ENCODE measurements at places on chromosomes 7 and 10.

GRCh38 chr10:58824396-58824795 lies 311.7 kb downstream of the BICC1 start:
- no peak for DNase-seq

DNA sequence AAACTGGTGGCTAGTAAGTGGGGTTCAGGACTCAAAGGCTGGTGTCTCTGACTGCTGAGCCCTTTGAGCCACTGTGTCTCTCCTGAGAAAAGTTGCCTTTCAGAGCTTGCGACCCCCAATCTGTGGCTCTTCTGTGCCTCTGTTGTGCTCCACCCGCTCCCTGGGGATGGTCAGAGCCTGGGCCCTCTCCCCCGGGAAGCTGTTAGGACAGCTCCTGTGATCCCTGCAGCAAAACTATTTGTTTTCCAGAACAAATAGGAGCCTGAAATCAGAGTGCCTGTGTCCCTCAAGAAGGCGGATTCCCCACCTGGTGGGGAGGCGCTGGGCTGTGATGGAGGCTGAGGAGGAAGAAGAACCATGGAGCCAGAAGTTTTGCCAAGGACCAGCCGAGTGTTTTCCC lies 56.4 kb upstream of the MXI1 start:
- DNase-seq = no peak

DNA sequence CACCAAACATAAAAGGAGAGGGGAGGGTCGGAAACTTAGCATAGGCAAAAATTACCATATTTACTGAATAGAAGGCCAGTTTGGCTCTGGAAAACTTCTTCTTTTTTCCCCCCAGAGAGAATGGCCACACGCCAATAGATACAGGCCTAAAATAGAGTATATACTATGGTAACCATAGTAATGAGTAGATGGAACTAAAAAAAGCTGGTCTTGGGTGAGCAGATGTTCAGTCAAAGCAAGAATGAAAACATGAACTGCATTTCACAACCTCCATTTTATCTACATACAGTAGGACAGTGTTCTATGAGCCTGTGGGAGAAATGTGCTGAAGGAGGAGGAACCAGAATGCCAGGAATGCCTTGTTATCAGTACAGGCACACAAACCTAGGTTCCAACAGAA lies 141.7 kb upstream of the SEMA3A start:
- no peak for DNase-seq

- no peak for DNase-seq
Measured at GRCh38 chr10:14573666-14574261, 200.9 kb downstream of the FAM107B start.

DNA sequence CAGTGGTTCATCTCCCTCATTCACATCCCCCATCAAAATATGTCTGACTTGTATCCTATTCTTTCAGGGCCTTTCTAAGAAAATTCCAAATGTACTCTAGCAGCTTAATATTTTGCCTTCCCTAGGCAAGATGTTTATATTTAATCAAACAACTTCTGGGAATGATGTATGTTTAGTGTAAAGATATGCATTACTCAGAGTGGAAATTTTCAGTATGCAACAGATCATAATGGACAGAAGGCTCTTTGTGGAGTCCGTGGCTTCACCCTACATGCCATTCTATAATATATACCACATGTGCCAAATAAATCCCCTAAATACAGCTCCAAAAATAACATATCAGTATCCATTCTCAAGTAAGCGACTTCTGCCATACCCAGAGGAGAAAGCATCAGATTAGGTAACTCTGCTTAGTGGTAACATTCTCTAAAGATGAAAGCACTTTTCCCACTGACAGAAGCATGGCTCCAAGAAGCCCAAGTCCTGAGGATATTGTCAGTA lies 316.6 kb downstream of the KCNMA1 start:
- DNase-seq = no peak

DNA sequence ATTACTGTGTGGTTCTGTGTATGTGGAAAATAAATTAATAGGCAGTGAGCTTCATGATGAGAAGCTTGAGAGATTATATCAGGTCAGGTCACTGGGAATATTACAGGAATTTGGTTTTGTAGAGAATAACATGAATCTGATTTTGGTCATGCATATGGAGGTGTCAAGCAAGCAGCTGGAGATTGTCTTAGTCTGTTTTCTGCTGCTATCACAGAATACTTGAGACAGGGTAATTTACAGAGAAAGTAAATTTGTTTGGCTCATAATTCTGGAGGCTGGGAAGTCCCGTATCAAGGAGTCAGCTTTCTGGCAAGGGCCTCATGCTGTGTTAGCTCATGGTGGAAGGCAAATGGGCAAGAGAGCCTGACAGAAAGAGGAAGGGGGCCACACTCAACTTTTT lies 120.7 kb upstream of the FAM3C start:
- DNase-seq = no peak

GRCh38 chr7:70400829-70401380 lies 731.0 kb upstream of the GALNT17 start:
- DNase-seq = no peak

- DNase-seq = no peak
Measured at GRCh38 chr7:70634610-70635068, 497.3 kb upstream of the GALNT17 start.

DNA sequence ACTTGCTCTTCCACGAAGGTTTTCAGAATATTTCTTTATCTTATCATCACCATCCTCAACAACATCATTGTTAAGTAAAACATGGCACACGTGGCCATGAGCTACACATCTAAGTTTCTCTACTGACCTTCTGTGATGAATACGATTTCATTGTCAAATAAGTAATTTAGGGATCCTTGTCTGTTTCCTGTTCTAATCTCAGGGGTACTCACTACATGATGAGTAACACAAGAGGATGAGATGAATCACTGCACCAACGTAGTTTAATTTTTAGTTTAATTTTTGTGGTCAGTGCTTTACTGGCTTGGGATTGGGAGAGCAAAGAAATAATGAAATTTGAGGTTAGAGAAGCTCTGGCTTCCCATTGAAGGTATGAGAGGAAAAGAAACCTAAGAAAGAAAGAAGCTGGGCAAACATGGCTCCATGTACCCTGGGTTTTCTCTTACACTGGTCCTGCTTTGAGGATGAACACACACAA lies 461.9 kb upstream of the KLF6 start:
- no peak for DNase-seq

GRCh38 chr10:70913191-70913892 lies 25.0 kb upstream of the PCBD1 start:
- no peak for DNase-seq

- no peak for DNase-seq
Measured at GRCh38 chr7:26237035-26237807, 35.7 kb downstream of the CBX3 start.

GRCh38 chr10:58393317-58393716 lies 8.1 kb downstream of the TFAM start:
- no peak for DNase-seq

GRCh38 chr7:19269301-19269700 lies 124.1 kb upstream of the FERD3L start:
- DNase-seq = no peak

DNA sequence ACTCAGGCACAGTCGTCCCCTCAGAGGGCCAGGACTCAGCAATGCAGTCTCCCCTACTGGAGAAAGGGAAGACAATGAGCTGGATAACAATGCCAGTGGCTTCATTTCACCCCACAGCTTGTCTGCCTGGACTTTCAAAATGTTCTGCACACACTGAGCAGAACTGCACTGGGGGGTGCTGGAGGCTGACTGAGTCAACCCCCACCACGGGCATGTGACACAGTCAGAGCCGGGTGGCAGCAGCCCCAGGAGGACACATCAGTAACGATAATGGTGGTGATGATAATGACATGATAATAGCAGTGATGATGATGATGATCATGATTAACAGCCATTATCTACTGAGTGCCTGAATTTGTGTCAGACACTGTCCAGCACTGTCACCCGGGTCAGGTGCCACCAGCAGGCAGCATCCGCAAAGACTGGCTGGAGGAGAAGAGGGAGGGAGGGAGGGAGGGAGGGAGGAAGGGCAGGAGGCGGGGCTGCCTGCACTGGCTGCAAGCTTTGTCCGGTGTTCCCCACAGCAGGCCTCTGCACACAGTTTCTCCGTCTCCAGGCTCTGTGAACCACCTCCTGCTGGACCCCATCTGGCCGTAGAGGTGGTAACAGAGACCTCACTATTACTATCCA lies 67.4 kb downstream of the PLXNA4 start:
- no peak for DNase-seq

- no peak for DNase-seq
Measured at GRCh38 chr7:4831723-4832495, 29.9 kb downstream of the PAPOLB start.

DNA sequence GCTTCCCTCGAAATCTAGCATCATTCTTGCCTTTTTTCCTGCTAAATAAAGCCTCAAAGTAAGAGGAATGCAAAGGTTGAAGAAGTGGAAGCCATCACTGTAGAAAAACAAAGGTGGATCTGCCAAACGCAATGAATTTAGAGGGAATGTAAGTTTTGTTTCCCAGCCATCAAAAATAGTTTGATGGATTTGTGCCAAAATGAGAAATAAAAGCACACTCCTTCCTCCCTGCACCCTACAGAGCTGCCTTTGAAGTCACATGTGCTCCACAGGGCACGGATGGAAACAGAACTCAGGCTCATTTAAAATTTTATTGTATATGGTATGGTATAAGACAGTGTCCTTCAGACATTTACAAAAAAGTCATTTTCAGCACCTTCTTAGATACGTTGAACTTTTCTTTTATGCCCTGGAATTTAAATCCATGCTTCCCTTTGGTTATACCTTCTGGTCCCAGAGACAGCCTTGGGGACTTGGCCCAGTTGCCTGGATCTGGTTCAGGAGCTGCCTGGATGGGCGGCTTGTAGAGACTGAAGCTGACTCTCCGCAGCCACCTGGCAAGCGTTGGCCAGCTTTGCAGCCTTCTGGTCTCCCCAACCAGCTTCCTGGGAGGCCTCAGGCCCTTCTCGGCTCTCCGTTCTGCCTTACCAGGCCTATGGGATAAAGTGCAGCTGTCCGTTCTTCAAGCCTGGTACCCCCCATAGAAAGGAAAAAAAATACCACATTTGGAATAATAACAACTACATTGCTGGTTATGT lies 228.5 kb upstream of the NEBL start:
- DNase-seq = no peak

GRCh38 chr10:132321726-132322125 lies 10.3 kb upstream of the LRRC27 start:
- no peak for DNase-seq

DNA sequence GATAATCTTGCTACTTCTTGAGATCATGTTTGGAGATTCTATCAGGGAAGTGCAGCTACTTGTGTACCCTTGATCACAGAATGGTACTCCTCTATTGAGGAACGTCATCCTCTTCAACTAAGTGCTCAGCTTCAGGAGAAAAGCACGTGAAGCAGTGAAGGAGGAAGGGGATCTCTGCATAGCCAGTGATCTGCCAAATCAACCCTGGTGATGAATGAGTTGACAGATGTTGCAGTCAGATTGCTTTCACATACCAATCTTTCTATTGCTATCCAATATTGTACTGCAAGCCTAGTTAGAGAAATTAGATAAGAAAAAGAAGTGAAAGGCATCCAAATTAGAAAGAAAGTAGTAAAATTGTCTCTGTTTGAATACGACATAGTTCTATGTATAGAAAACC lies 309.4 kb downstream of the TWIST1 start:
- DNase-seq = no peak

DNA sequence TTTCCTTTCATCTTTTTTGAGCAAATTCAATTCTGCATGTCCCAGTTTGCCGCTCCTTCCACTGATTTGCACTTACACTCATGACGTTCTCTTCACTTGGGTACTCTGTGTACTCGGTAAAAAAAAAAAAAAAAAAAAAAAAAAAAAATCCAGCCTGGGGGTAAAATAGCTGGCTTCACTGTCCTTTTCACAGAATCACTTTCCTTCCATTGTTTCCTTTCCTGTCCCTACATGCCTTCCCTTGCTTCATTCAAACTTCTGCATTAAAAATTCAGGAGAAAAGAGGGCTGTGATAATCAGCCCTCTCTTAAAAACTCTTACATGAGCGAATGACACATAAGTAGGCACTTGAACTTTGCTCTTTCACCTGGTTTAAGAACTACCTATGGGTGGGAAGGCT lies 8.7 kb downstream of the ANKRD1 start:
- DNase-seq = no peak

DNA sequence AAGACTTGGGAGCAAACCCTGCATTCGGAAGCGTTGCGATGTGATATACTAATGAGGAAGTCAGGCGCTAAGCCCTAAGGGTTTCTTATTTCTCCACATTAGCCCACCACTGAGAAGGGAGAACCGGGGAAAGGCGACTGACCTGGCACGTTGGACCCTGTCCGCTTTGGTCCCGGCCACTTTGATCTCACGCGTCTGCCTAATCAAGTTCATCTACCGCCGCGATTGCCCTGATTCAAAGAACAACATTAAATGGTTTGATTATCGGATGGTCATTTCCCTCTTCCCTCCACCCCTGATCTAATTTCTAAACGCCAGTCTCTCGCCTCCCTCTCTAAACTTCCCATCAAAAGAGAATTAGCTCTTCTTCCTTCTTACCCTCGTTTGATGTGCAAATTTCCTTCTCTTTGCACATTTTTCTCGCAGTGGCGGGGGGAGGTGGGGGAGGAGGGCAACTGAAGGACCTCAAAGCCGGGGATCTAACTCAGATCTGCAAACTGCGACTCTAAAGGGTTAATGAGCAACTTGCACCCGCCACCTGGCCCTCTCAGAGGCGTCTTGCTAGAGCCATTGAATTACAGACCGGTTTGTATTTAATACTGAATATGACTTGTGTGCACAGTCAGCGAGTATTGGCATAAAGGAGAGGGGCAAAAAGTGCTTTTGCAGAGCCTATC lies 687 bp upstream of the DKK1 start:
- DNase-seq = no peak

- no peak for DNase-seq
Measured at GRCh38 chr10:125980521-125981035, 84.2 kb downstream of the FANK1 start.

DNA sequence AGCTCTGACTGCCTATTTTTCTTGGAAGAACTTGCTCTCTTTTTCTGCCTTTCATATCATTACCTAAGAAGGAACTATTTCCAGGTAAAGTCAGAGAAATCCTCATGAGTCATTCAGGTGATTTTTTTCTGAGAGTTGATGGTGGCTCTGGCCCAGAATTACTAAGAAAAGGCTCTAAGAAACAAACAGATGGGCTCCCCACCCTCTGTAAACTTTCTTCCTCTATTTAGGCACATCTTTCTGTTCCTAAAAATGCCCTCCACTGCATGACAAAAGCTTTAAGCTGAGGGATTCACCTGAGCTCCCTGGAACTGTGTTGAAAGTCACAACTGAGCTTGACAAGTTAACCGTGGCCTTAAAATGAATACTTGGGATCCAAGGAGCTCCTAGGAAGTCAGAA lies 1.6 kb downstream of the OLAH start:
- no peak for DNase-seq

DNA sequence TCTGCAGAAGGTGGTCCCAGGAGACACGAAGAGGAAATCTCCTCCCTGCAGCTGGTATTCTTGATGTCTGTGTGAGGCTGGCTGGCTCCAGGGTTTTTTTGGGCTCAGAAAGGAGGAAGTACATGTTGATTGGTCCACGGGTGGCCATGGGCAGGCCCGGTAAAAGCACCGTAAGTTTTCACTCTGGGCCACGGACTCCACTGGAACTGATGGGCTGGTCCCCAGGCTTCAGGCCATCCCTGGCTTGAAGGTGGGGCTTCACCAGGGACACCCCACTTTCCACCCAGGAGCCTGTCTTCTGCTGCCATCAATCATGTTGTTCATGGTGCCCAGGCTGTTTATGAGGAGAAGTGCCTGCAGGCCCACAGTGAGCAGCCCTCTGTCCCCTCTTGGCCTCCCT lies 736.8 kb downstream of the PCDH15 start:
- DNase-seq = no peak

All from DND-41 (cell line).